ENCODE measurements at places on chromosomes 1 and 21.

GRCh38 chr1:66628926-66629325 is 95.0 kb downstream of the SGIP1 start:
- no peak for DNase-seq

DNA sequence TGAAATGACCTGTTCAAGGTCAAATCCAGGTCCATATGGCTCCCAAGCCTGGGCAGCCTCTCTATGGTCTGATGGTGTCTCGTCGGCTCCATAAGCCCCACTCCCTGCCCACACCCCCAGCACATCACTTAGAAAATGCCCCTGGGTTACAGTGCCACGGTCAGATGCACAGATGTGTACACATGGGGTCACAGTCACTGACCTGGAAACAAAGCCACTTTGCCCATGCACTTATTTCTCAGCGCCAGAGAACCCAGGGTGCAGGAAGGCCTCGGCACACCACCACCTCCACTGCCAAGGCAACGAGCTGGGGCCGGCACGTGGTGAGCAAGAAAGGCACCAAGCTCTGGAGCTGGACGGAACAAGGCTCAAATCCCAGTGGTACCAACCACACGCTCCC is 24.7 kb downstream of the IFFO2 start:
- DNase-seq: no peak

- no peak for DNase-seq
Observed at GRCh38 chr1:52919051-52919722, 2.4 kb downstream of the ECHDC2 start.

GRCh38 chr1:7646981-7647901 is 123.9 kb upstream of the VAMP3 start:
- peak; percentile 56 for DNase-seq

DNA sequence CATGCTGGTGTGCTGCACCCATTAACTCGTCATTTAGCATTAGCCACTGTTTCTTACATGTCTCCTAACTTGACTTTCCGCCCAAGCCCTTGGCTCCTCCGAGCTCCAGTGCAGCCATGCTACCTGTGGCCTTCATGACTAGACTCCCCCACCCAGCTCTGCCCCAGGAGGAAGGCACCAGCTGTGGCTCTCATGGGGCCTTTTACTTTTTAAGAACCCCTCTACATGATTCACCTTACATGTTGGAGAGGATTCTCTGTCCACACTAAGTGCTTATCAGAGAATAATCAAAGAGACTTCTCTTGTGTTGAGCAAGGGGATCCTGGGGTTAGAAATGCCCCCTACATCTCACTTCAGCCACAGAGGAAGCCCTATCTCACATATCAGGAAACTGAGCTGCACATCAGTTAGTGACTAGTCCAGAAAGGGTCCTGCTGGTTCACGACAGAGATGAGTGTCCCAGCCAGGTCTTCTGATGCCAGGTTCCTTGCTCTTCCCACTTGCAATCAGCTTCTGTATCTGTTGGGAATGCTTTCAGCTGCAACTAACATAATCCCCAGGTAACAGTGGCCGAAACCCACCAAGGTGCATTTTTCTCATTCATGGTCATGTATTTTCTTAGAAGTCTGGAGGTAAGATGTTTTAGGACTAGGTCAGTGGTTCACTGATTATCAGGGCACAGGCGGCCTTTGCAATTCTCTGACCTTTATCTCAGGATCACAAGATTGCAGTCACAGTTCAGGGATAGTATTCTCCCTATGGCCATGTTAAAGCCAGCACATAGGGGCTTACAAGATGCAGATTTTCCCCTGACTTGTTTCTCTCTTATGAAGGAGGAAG is 45.9 kb downstream of the KLHDC7A start:
- no peak for DNase-seq
